ENCODE measurements at places on chromosomes 16 and 17.

- DNase-seq = no peak
These were observed at the start of gene CD300A for GRCh38 chr17:74466111-74466827. Gene CD300A (plus strand): TSS chr17:74466634. CDS start chr17:74466704, 70 bp downstream.

GRCh38 chr16:89460556-89460955, 29.8 kb downstream of the ANKRD11 start:
- no peak for DNase-seq

DNA sequence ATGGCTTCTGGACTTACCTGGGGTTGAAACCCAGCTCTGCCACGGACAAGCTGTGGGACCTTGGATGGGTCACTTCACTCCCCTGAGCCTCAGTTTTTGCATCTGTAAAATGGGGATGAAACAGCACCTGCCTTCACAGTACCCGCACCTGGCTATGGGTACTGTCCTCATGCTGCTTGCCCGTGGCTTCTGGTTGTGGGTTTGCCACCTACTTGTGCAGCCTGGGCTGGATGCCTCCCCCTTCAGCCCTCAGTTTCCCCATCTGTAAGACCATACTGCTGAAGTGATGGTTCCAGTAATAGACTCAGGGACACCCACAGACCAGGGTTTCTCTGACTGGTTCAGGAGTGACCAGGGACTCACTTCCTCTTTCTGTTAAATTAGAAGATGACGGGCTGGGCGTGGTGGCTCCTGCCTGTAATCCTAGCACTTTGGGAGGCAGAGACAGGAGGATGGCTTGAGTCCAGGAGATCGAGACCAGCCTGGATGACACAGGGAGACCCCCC, 9.4 kb downstream of the GLIS2 start:
- no peak for DNase-seq

GRCh38 chr16:65967376-65967775, 399.1 kb upstream of the CDH5 start:
- DNase-seq = no peak

DNA sequence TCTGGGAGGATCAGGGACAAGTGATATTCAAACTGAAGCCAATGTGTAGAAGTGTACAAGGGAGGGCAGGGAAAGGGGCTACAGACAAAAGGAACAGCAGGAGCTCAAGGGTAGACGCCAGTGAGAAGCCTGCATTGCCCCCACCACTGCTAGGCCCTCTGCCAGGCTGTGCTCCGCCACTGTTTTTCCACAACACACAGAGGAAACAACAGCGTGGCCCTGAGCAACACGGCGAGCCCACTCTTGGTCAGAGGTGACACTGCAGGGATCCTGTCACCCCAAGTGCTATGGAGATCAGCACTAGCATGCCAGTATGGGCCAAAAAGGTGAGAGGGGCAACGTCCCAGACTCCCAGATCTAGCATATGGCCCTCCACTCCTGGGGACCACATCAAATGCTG, 23.4 kb downstream of the MYO18A start:
- no peak for DNase-seq

GRCh38 chr17:47847341-47848197, 3.4 kb downstream of the SP6 start:
- DNase-seq = no peak

Measured in stimulated activated CD4-positive, alpha-beta T cell treated with anti-CD3 and anti-CD28 coated beads, Interleukin-4, amount 100 ng/mL, for 4 hours (primary cell).